ENCODE measurements at places on chromosomes 5 and 9.
A peak's percentile ranks its signal among the peaks of the same experiment; 100 is the strongest.

DNA sequence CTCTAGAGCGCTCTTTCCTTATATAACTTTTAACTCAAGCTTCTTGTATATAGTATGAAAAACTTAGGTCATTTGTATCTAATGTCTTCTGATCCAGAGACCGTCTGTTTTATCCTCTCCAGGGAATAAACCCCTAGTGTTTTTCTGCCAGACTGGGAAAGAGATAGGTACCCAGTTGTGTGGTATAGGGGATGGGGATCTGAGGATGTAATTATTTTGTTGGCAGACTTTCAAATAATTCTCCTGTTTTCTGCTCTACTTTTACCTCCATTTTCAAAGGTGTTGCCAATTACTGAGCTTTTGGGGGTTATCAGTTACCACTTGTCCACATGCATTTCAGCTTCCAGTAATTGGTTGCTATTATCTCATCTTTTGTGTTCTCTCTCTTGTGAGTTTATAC, 17.9 kb downstream of the CCDC171 start:
- no peak for DNase-seq

DNA sequence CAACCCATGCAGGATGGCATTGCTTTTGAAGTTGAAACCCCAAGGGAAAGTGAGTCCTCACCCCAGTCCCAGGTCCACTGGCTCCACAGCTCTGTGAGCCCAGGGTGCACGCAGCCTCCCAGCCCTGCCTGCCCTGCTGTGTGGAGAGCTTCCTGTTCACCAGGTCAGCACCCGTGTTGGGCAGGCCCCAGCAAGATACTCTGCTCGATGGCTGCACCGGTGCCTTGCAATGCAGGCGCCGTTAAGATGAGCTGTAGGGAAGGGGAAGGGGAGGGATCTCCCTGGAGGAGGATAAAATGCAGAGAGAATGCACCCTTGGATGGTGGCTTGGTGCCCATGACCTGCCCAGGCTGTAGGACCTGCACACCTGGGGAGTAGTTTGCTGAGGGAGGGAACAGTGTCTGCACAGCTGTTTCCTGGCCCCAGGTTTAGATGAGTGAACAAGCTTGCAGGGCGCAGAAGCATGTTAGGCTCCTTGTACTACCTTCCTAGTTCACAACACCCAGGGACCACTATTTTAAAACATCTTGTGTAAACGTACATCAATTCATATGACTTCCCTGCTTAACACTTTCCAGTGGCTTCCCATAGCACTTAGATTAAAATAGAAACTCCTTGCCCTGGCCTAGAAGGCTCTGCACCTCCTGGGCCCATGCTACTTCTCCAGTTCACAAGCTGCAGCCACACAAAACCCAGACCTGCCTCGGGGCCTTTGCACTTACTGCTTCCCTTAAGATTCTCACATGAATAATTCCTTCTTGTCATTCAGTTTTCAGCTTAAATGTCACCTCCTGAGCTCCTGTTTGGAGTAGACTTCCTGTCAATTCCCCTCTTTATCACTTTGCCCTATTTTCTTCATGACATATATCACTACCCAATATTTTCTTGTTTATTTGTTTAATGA, 19.6 kb downstream of the FAT2 start:
- no peak for DNase-seq

DNA sequence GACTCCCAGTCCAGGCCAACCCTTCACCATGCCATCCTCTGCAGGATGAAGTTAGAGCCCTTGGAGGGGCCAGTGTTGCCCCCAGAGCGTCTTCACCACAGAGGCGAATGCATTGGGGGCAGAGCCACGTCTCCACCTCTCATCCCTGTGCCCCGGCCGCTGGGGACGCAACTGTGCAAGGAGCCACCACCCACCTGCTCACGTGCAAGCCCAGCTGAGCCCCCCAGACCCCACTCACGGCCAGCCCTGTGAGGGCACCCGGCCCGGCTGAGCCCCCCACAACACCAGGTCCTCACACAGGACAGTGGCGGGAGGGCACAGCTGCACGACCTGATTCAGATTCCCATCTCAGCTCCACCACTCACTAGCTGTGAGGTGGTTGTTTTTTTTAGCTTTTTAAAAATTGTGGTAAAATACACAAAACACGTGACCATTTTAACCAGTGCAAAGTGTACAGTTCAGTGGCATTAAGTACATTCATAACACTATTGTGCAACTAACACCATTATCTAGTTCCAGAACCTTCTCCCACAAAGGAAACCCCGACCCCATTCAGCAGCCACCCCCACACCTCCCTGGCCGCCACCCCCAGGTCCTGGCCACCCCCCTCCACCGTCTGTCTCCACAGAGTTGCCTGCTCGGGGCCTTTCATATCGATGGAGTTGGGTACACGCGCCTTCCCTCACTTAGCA, 33.5 kb upstream of the UBAC1 start:
- DNase-seq: no peak

DNA sequence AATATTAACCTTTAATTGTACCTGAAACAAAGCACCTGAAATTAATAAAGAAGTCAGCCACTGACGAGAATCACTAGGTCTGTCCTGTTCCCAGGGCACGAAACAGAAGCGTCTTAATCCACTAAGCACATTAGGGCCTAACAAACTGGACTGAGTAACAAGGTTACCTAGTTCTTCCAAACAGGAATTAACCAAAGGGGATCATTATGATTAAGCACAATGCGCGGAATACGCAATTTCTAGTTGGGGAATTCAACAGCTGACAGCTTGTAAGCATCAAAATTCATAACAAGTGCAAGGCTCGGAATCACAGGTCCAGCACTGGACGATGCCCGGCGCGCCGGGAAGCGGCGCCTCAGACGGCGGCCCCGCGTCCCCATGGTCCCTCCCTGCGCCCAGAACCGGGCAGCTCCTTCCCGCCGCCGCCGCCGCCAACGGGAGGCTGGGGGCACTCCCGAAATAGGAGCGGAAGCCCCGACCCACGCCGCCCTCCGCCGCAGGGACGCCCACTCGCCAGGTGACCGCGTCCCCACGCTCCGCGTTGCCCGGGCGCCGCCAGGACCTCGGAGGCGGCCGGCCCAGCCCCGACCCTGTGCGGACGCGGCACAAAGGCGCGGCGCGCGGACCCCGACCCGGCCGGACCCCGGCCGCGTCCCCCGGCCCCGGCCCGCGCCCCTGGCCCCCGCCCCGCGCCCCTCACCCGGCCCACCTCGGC, 898 bp downstream of the CAMSAP1 start:
- DNase-seq: peak; percentile 24

DNA sequence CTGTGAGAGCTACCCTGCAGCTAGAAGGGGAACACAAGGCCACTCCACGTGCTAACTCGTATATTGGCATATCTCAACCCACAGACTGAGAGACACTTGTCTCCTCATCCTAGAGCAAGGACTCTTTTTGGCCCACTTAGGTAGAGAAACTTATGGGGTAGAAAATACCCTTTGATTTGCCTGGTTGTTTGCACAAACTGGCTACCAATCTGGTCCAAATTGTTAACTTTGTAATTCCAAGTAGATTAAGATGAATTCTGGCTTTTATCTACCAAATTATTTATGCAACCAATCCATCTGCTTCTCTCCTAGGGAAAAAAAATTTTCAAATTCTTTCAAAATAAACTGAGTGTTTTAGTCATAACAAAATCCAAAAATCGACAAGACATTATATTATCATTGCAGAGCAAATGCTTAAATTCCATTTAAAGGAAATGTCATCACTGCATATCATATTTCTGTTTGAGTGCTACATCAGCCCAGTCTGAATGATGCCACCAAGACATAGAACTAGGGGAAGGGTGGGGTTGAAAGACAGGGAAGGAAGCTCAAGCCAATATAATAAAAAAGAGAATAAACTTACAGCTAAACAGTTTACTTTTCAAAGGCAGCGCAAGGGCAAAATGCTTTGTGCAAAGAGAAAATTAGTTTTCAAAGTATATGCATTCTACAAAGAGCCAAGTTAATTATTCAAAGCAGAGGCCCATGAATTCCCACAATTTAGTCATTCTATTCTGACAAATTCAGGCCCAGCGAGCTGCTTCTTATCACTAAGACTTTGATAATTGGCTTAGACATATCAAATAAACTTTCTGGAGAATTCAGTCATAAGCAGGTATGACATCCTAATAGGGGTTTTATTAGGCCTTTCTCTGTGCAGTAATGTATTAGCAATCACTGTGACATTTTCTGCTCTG, 198.0 kb downstream of the CAAP1 start:
- DNase-seq: no peak

DNA sequence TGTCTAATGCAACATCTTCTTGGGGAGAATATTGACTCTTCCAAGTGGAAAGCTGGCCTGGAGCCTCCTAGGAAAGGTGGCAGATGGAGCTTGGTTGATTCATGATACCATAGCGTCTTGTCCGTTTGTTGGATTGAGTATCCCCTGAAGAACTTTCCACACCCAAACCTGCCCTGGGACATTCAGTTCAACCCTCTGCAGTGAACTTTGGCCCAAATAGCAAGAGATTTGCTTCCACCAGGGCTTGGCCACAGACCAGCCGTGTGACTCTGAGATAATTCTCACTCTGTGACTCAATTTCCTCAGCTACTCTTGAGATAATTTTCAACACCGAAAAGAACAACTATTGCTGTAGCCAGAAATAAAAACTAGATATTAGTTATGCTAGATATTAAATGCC, 108.0 kb upstream of the RAD23B start:
- no peak for DNase-seq

DNA sequence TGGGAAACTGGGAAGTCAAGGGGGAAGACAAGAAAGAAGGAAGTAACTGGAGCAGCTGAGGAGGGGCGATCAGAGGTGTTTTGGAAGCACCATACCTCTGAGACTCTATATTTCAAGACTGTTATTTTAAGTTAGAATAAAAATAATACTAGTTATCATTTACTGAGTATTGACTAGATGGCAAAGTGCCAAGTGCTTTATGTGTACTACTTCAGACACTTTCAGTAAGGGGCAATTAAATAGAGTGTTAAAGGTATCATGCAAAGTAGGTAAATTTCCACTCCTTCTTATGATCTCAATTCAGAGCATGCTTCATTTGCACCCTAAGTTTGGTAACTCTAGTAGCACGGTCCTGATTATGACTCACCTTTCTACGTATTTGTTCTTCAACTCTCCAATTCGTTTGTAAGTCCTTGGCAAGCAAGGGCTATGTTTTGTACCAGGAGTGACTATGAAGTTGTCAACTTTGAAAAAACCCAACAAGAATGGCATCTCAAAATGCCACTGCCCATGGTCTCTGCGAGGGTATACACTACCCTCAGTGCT, 152.4 kb upstream of the RAPGEF1 start:
- DNase-seq: no peak

DNA sequence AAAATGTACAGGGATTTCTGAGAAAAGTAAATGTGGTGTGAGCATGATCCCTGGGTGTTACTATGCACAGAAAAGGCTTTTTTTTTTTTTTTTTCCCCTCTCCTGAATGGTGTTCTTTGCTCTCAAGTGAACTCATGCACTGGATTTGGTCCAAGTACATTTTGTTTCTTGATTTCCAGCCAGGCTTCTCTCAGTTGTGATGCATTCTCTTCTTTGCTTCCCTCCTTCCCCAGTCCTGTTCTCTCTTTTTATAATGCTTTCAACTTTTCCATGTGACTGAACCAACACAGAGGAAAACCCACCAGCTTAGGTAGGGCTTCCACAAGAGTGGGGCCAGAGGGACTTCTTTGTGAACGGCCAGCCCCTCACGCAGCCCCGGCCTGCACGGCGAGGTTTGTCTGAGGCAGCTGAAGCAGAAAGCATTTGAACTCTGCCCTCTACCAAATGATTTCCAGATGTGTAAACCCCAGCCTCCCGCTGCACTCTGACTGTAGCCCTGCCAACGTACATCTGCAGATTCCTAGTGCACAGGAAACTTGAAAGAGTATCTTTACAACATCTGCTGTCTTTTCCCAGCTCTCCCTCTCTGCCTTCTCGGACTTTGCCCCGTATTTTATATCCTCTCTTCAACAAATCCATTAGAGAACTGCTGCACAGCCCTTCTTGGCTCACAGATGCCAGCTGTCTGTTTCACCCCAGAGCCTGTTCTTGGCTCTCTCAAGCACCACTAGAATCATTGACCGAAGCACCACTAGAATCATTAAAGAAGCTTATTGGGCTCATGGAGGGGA, 71.8 kb upstream of the CD180 start:
- DNase-seq: no peak

All from AML-193 (cell line).